ENCODE measurements at places on chromosomes 2 and 18. TPM values are rescaled to one million over a fixed set of nuclear protein-coding genes. Genes with fewer than 3 reads are reported as not detected.

DNA sequence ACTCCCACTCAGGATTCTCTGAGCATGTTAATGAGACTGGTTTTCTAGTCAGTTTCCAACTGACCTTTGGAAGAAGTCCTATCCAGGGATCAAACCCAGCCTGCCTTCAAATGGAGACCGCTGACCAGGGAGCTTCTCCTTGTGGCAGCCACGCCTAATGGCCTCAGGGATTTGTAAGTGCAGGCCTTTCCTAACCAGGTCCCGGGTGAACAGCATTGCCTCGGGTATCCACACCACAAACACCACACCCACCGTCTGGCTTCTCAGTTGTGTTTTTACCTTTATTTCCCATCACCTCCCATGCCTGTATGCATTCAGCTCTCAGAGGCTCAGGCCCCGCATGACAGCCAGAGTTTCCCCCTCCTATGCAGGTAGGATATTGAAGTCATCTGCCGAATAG is 406.3 kb upstream of the HS6ST1 start:
- DNase-seq: no peak

GRCh38 chr2:119734047-119734446 is 25.7 kb upstream of the PTPN4 start:
- DNase-seq: no peak

GRCh38 chr2:29108225-29108624 is 7.0 kb upstream of the CLIP4 start:
- no peak for DNase-seq

DNA sequence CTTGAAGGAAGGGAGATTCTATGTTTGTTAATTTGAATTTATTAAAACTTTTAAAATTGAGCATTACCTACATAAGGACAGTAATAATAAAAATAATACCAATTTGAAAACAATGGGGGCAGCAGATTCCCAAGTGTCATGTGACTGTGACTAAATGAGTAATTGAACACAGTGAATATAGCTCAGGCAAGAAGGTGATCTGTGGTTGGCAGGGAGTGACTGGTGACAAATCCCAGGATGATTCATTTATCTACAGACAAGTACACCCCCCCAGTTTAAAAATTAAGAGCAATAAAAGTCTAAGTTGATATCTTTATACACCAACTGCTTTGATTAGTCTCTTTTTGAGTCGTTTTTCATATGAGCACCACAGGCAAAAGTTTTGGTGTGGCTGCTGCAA is 299.5 kb downstream of the ARHGAP15 start:
- DNase-seq: no peak

DNA sequence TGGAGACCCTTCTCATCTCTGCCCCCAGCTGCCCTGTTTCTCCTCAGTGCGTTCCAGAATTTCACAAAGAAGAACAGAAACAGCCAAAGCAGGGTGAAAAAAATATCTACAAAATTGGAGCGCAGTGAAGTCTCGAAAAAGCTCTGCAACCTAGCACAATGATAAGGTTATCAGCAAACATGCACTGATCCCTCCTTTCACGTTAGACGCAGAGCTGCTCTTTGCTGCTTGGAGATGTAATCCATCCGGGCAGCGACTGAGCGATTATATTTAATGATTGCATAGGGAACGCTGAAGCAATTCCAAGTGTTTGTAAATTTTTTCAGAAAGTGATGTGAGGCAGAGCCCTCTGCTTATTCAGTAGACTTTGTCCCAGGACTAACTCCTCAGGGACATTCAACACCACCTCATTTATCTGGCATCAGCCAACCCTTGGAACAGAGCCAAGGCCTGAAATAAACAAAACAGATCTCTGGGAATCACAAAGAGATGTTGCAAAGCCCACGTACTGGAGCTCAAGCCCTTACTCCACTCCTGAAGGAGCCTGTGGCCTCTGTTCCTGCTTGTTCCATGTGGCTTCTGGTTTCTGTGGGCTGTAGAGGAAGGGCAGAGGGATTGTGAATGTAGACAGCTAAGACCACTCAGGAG is 172.6 kb upstream of the BCL2L11 start:
- DNase-seq: no peak

GRCh38 chr2:131557558-131558321 is 30.1 kb downstream of the CCDC74A start:
- DNase-seq: no peak

DNA sequence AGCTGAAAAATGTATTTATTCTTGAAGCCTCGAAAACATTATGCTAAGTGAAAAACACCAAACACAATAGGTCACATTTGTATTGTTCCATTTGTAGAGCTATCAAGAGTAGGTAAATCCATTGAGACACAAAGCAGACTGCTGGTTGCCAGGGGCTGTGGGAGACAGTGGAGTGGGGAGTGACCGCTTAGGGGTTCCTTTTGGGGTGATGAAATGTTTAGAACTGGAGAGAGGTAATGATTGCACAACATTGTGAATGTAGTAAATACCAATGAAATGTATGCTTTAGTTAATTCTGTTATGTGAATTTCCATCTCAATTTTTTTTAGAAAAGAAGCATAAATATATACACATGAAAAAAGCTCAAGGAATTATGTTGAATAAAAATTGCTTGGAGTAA is 15.8 kb downstream of the KCTD18 start:
- DNase-seq: no peak

DNA sequence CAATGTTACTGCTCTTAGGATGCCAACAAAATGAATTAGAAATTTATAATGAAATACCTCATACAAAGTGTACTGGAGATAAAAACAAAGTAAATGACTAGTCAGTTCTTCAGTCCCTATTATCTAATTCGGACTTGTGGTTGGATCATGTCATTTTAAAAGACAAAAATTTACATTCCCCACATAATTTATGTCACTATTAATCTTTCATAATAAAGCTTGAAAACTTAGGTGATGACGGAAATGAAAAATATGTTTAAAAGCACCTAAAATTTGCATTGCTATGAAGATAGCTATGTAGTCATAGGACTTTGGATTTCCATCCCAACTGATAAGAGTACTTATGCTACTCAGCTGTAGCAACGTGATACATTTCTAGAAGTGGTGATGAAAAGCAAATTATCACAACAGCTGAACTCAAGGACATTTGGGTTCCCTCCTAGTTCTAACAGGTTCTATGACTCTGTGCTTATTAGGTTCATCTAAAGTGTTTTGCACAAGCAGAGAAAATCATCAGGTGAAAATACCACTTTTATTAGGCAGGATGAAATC is 58.4 kb downstream of the LRPPRC start:
- no peak for DNase-seq

DNA sequence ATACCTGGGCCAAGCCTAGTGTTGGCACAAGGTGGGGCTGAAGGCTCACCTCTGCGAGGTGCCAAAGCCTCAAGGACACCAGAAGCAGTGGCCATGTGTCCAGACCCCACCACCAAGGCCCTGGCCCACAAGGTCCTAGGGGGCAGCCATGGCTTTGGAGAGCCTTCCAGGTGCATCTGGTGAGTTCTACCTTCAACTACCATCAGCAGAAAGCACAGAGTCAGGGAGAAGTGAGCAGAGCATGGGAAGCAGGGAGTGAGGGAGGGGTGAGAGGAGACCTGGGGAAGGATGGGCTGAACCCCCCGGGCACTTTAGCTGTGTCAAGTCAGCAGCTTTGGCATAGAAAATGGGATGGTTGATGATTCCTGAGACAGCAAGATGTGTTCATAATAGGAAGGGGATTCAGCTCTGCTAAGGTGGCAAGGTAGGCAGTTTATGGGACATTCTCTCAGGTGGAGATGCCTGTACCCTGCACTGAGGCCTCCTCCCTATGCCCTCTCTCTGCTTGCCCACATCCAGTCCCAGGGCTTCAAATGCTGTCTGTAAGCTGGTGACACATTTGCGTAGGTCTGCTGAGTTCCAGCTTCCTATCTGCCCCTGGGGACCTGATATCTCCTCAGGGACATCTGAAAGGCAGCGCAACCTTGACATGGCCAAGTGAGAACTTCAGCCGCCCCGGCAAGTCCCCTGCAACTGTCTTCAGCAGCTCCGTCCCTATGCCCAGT is 83.4 kb upstream of the RGPD5 start:
- DNase-seq: no peak

DNA sequence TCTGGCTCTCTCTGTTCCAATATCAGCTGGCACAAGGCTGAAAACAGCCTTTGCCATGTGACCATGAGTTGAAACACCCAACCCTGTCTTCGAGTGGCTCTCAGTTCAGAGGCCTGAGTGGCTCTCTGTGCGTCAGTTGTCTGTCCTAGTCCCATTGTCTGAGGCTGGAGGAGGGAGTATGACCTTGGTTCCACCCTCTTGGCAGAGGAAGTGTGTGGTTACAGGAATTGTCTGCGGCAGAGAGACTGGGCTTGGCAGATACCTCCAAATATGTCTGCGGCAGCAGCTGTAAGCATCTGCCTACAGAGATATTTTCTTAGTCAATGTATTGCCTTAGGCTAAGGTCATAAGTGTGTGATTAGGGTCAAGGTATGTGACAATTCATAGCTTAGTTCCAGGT is 32.6 kb downstream of the CNGA3 start:
- no peak for DNase-seq

DNA sequence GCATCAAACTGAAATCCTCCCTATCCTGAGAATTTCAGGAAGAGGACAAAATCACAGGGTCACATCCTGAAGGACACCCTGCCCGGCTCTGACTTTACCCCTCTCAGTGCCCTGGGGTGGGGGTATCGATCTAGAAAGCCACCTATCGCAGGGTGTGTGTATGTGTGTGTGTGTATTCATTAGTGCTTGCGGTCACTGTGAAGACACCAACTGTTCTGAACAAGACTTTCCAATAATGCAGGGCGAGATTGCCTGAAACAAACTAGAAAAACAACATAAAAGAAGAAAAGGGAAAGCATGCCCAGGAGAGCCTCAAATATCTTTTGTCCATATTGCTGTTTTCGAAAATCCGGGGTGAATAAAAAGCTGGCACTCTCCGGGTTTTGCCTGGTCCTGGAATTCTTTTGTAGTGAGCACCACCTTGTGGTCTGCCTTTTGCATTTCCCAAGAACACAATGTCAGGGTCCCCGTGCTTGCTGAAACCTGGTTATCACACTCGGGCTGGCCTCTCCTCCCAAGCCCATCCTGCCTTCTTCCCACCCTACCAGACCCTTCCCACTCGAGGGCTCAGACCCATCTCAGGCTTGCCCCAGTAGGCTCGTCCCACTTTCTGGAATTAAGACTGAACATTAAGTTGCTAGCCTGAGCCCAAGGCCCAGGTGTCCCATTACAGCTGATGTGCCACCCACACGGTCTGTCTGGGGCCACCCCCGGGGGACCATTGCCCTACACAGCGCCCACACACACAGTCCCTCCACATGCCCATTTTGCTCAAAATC is 25.0 kb upstream of the COPS8 start:
- peak; percentile 86 for DNase-seq

GRCh38 chr2:152715854-152716428 is 1.3 kb downstream of the PRPF40A start:
- peak; percentile 80 for DNase-seq

- no peak for DNase-seq
These were observed 496.9 kb downstream of the EPHA4 start for GRCh38 chr2:221075203-221075602.

- DNase-seq: peak; percentile 89
These were observed 5.5 kb downstream of the SLC11A1 start for GRCh38 chr2:218387369-218388194.

Gene WDR35
- polyA plus RNA-seq: 5.3 TPM

Gene THOC1
- polyA plus RNA-seq: 66.1 TPM

Gene TRIP12
- 21.5 TPM for polyA plus RNA-seq

Gene SULT1C4
- polyA plus RNA-seq: 0.56 TPM

Gene OBSL1
- polyA plus RNA-seq: 102 TPM

Gene KIAA2012
- polyA plus RNA-seq: 0.07 TPM

Gene CYBRD1
- 3.7 TPM for polyA plus RNA-seq

Measured in GM23338 (cell line).